ENCODE measurements at places on chromosomes 5 and 9.

DNA sequence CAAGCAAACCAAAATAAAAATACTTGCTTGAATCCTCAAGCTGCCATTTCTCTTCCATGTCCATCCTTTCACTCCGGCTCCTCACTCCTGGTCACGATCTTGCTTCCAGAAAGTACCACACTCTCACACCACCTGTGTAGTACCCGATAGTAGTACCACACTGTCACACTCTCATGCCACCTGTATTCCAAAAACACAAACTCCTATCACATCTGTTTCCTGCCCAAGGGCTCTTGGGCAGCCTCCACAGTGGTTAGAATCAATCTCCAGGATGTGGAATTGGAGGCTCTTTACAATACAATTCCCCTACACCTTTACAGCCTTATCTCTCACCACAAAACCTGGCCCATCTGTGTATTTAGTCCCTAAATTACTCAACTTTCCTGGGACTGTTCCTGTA, 130.6 kb downstream of the GNAQ start:
- DNase-seq, result no peak

DNA sequence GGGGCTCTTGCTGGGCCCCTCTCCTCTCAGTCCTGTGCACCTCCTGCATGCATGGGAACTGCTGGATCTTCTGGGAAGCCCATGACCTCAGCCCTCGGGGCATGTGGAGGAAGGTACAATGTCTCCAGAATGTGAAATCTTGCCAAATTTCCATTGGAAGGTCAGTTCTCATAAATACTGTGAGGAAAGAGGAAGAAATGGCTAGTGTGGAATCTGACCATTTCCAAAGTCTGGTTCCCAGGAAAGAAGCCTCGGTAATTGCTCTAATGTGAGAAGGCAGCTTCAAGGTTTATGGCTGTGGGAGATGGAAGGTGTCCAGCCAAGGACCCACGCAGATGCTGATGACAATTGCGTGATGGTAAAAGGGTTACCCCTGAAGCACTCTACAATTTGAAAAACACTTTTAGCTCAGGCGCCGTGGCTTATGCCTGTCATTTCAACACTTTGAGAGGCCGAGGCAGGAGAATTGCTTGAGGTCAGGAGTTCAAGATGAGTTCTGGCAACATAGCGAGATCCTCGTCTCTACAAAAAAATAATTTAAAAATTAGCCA, 8.1 kb upstream of the IL17B start:
- no peak for DNase-seq

- no peak for DNase-seq
Observed at GRCh38 chr5:125481506-125482465, 735.3 kb upstream of the ZNF608 start.

DNA sequence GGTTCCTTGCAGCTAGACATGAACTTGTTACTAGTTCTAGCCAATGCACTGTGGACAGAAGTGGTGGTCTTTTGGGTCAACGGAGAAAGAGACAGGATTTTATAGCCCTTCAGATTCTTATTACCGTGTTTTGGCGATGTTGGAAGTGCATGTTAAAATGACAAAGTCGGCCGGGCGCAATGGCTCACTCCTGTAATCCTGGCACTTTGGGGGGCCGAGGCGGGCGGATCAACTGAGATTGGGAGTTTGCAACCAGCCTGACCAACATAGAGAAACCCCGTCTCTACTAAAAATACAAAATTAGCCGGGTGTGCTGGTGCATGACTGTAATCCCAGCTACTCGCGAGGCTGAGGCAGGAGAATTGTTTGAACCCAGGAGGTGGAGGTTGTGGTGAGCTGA, 9.1 kb upstream of the NUDT12 start:
- no peak for DNase-seq

DNA sequence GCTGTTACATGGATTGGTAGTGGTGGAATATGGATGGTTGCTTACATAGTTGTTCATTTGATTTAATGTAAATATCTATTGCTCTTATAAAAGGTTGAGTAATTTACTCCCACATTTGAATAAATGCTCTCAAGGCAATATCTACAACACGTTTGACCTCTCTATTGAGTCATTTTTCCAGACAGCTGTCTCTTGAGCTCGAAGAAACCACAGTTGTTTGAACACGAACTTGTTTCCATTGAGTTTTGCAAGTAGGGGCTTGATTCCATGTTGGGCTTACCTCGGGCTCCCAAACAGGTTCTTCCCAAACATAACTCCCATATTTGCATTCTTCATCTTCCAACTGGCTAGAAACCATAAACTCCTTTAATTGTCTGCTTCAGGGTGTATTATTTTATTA, 115.0 kb upstream of the HMHB1 start:
- no peak for DNase-seq

- no peak for DNase-seq
Observed at GRCh38 chr5:99827136-99827535, 708.0 kb upstream of the FAM174A start.

- no peak for DNase-seq
Observed at GRCh38 chr9:132040808-132041207, 38.9 kb downstream of the MED27 start.

GRCh38 chr5:88769165-88769564, 113.8 kb downstream of the MEF2C start:
- DNase-seq, result peak; percentile 72

DNA sequence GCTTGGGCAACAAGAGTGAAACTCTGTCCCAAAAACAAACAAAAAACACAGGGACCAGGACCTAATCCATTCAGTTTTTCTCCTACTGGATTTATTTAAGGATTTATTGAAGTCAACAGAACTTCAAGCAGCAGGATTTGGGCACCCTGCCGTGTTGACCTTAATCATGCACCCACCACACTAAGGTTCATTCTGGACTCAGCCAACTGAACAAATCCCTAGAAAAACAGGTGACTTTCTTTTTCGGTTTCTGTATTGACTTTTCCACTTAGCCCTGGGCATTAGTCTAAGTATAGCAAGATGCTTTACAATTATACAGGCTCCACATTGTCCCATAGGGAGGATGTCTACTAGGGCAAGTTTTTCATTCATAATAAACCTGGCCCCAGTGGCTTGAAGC, 30.0 kb downstream of the ZNF131 start:
- no peak for DNase-seq

DNA sequence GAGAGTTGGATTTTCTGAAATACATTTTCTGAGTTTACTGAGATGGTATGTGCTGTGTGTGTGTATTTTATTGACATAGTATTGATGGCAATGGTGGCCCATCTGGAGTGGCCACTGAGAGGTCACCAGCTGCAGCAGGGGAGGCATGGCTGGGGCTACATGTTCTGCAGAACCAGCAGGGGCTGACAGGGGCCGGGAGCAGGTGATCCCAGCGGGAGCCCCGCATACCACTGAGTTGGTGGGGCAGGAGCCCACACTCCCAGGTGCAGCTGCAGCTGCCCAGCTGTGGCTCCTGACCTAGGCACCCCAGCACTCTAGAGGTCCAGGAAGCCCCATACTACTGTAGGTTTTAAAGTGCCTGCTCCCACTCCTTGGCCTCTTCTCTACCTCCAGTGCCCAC, 1044.2 kb upstream of the CDH9 start:
- DNase-seq, result no peak

GRCh38 chr9:127897193-127897692, 2.2 kb downstream of the ST6GALNAC6 start:
- peak; percentile 93 for DNase-seq

DNA sequence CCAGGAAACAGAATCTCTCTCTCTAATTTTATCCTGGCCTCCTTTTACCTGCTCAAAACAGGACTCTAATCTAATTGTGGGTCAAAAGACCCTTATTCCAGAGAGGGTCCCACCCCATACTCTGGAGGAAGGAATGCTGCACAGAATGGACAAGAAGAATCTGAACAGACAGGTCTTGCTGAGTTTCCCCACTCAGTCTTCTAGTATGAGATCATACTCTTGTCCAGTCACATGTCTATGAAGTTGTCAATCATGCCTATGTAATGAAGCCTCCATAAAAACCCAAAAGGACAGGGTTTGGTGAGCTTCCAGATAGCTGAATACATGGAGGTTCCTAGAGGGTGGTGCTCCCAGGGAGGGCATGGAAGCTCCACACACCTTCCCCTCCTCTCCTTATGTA, 123.9 kb upstream of the FER start:
- DNase-seq, result no peak

GRCh38 chr5:179762079-179762780, 29.6 kb downstream of the MAML1 start:
- no peak for DNase-seq

DNA sequence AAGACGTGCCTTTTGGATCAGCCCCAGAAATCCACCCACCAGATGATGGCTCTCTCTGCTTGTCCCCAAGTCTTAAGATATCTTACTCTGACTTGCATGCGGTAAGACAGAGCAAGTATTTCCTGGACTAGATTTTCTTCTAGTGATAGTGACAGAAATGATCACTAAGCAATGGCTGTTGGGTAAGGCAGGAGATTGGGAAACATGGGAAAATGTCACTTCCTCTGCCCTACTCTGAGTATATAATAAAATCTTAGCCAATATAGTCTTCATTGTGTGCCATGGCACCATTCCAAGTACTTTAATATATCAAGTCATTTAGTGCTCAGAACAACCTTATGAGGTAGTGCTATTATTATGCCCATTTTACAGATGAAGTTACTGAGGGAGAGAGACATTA, 31.0 kb upstream of the GNA14 start:
- DNase-seq, result no peak

DNA sequence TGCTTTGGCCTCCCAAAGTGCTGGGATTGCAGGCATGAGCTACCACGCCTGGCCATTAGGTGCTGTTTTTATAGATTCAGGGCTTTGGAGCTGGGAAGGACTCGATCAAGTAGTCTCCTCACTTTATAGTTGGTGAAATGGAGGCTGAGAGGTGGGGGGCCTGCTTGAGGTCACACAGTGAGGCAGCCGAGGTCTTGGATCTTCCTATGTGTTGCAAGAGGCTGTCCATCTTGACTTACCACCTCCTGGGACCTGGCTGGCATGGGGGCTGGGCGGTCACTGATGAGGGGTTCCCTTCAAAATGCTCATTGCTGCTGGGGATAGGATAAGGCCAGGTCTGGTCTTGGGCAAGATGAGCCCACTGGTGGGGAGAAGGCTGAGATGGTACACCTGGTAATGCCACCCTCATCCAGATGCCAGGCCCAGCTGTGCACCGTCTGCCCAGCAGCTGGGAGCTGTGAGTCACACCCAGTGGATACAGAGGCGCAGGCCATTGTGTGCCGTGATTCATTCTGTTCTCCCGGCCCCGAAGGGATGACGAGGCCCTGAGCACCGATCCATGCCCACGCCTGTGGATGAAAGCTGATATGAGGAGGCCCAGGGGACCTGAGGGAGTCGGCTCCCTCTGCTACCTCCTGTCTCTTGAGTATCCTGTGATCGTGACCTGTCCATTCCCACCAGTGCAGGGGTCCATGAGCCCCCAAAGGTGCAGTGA, 10.5 kb upstream of the NDST1 start:
- DNase-seq, result no peak

DNA sequence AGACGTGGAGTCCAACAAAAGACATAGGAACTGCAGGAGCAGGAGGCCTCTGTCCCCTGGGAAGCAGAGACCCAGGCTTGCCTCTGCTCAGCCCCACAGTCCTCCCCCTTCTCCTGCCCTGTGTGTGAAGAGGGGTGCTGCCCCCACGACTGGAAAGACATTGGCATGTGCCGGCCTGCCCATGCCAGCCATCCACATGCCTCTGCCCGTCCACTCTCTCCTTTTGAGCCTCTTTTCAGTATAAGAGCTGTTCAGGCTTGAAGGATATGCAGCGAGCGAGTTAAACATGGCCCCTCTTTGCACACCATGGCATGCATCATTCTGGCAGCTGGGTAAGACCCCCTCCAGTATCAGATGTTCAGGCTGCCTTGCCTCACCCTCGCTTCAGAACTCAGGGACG, 159.7 kb upstream of the OTULINL start:
- no peak for DNase-seq

- DNase-seq, result no peak
Observed at GRCh38 chr9:79809931-79810330, 238.2 kb downstream of the TLE4 start.

DNA sequence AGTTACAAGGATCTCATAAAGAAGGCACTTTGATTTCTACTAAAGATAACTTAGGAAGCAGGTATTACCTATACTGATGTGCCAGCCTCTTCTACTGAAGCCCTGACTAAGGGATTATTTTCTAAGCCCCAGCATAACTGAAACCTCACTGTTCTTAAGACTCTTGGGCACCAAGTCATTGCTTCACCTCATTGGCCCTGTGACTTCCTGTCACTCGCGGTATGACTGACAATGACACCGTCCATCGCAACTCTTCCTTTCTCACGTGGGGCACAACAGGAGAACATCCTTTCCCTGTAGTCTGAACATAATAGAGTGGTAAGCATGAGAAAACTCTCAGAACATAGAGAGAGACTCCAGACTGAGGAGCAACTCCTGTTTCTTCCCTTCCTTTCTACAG, 6.4 kb downstream of the OR2V2 start:
- DNase-seq, result no peak

DNA sequence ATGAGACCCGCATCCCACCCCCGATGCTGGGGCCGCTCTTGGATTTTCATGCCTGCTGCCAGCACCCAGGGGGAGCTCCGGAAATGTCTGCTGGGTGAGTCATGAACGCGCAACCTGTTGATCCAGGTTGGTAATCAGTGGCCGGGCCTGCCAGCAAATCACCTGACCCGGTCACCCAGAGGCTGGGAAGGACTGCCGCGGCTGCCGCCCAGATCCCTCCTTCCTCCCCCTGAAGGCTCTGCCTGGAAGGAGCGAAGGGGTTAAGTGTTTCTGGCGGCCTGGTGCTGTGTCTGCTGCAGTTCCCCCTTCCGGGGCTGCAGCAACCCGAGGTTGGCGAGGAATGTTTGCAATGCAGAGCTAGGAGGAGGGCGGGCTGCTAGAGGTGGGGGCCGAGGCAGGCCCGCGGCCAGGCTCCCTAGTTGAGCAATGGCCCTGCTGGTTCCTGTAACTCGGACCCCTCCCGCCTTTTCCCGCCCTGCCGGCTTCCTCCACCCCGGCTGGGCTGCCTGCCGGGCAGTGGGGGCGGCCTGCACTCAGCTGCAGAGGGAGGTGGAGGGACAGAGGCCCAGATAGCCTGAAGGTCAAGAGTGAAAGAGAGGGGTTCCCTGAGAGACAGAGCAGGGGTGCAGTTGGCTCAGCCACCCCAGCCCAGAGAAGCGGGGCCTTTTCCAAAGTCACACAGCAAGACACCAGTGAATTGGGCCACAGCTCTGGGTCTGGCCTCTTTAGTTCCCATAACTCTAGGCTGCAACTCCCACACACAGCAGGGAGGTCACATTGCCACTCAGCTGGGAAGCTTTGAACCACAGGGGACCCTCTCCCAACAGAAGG, 156.3 kb upstream of the IER5L start:
- DNase-seq, result peak; percentile 96
